ENCODE measurements at places on chromosomes 13 and 19.

DNA sequence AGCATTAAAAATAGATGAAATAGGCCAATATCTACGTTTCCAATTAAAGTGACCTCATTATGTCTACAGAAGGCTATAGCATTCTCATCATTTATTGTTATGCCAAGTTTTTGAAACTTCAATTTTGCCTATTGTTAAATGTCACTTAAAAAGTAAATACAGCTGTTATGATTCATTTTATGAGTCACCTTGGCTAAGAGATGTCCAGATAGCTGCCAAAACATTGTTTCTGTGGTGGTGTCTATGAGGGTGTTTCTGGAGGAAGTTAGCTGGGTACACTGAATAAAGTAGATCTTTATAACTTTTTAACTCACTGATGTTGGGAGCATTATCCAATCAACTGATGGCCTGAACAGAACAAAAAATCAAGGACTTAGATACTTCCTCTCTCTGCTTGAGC, 1209.7 kb upstream of the PCDH9 start:
- DNase-seq: no peak

DNA sequence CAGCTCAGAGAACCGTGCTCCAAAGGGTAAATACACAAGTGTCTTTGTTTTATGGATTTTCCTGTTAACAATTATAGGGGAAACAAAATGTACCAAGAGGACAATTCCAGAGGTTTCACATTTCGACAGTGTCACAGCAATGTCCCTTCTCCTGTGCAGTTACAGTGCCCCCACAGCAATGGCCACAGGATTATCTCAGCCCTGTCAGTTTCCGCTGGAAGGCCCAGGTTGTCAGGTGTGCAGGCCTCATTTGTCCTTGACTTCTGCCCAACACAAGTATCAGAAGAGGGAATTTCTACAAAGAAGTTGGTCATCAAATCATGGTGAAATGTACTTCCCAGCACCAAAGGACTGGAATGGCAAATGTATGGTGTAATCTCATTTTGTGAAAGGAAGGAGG, 11.2 kb upstream of the N4BP2L2 start:
- no peak for DNase-seq

- no peak for DNase-seq
Measured at GRCh38 chr13:99042521-99043250, 64.8 kb upstream of the DOCK9 start.

DNA sequence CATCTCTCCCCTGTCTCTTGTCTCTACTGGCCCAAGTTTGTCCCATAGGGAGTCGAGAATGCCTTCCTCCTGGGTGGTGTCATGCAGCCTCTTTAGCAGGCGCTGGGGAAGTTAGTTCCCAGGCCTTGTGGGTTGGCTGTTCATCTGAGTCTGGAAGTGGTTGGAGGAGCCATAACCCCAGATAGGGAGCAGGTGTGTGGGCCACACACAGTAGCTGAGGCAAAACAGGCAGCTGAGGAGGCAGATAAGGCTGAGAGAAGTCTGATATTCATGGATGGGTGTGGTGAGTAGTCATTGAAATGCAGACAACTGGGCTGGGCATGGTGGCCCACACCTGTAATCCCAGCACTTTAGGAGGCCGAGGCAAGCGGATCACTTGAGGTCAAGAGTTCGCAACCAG, 40.9 kb upstream of the KPNA3 start:
- no peak for DNase-seq

DNA sequence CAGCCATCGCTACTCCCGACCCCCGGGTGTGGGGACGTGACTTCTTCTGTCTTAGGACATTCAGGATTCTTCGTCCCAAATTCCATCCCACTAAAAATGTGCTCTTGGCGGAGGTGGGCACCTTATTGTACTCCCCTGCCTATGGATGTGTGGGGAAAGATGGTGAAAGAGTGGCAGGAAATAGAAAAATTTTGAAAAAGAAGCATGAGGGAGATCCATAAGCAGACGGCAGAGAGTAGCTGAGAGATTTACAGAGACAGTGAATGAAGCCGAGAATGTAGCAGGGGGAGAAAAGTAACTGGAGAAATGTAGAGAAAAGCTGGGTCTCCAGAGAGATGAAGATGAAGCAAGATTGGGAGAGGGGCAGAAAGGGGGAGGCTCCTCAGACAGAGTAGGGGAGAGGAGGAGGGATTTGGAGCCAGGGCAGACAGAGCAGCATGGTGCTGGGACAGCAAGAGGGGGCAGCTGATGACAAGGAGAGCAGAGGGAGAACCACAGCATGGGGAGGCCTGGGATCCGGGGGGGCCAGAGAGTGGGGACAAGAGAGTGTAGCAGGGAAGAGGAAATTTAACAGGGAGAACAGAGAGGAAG, 843 bp downstream of the ZNF610 start:
- no peak for DNase-seq

- DNase-seq: no peak
Measured at GRCh38 chr13:67036699-67037457, 193.3 kb downstream of the PCDH9 start.

DNA sequence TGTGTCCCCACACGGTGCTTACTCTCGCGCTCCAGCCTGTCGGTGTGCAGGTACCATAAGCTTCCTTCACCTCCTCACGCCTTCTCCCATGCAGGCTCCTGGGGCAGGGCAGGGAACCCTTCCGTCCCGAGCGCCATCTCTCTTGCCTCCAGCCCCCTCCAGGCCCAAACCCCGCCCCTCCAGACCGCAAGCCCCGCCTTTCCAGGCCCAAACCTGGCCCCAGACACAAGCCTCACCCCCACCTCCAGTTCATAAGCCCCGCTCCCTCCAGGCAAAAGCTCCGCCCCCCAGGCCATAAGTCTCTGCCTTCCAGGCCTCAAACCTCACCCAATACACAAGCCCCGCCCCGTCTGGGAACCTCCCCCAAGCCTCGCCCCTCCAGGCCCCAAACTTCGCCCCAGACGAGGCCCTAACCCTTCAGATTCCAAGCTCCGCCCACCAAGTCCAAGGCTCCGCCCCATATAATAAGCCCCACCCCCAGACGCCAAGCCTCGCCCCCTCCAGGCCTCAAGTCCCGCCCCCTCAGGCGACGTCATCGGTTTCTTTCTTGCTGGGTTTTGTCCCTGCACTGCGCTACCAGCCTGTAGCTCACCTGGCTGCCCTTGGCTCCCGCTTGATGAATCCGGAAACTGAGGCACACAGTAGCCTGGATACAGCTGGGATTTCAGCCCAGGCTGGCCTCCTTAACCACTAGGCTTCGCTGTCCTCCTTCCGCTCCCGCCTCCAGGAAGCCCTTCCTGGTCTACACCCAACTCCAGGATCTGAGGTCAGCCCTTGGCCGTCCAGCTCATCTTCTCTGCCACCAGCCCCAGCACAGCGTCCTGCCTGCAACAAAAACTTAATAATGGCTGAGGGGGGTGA, 16.1 kb downstream of the MKNK2 start:
- DNase-seq: no peak

GRCh38 chr19:16896146-16897028, 7.6 kb downstream of the F2RL3 start:
- DNase-seq: no peak

GRCh38 chr13:33328701-33329100, 43.1 kb upstream of the STARD13 start:
- no peak for DNase-seq

- DNase-seq: no peak
Measured at GRCh38 chr13:24162604-24163003, 2.1 kb downstream of the SPATA13 start.

GRCh38 chr19:55147545-55148251, 1.3 kb downstream of the TNNT1 start:
- no peak for DNase-seq

GRCh38 chr19:42229855-42230351, 9.8 kb downstream of the ZNF526 start:
- DNase-seq: no peak

DNA sequence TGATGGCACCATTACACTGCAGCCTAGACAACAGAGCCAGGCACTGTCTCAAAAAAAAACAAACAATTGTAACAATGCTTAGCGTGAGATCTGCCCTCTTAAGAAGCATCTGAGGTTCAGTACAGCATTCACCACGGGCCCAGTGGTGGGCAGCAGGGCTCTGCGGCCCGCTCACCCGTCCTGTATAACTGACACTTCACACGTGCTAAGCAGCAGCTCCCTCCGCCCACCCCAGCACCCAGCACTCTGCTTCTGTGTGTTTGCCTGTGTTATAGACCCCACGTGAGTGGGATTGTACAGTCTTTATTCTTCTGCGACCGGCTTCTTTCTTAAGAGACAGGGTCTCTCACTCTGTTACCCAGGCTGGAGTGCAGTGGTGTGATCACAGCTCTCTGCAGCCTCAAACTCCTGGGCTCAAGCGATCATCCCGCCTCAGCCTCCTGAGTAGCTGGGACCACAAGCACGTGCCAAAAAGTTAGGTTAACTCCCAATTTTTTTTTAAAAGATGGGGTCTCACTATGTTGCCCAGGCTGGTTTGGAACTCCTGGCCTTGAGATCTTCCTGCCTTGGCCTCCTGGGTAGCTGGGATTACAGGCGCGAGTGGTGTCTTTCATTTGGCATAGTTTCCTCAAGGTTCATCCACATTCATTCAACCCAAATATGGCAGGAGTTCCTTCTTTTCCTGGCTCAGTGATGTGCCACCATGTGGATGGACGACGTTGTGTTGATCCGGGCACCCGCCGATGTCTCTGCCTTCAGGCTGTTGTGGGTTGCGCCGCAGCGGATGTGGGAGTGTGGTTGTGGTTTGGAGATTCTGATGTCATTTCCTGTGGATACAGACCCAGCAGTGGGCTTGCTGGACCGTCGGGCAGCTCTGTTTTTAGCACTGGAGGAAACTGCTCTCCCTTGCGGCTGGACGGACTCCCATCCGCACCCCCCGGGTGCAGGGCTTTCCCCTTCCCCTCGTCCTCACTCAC, 170.0 kb downstream of the KDM4B start:
- DNase-seq: peak; percentile 10

- no peak for DNase-seq
Measured at GRCh38 chr19:4523306-4524110, 5.2 kb upstream of the PLIN4 start.

GRCh38 chr19:5139583-5140325, 170.8 kb downstream of the KDM4B start:
- DNase-seq: no peak

- no peak for DNase-seq
Measured at GRCh38 chr13:41701676-41702075, 244.3 kb downstream of the RGCC start.

DNA sequence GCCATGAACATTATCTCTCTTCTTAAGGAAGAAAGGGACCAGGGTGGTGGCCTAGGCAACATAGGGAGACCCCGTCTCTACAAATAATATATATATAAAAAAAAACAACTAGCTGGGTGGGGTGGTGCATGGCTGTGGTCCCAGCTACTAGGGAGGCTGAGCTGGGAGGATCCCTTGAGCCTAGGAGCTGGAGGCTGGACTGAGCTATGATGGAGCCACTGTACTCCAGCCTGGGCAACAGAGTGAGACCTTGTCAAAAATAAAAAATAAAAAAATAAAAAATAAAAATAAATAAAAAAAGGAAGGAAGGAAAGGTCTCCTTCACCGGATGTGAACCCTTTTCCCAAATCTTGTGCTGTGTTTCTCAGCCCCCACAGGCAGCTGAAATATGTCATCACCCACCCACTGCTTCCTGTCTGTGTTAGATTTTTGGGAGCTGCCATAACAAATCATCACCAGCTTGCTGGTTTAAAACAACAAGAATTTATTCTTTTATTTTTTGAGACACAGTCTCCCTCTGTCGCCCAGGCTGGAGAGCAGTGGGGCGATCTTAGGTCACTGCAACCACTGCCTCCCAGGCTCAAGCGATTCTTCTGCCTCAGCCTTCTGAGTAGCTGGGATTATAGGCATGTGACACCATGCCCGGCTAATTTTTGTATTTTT, 9.5 kb upstream of the TSPAN16 start:
- no peak for DNase-seq
